Activated CD4-positive, CD25-positive, alpha-beta regulatory T cell treated with anti-CD3 and anti-CD28 coated beads, Interleukin-2, amount 50 U/mL, for 16 hours (primary cell): ENCODE measurements at places on chromosomes 7 and 10.

- no peak for DNase-seq
Observed at GRCh38 chr10:69810097-69810496, 8.4 kb downstream of the COL13A1 start.

- no peak for DNase-seq
Observed at GRCh38 chr10:51000164-51000563, 74.1 kb upstream of the PRKG1 start.

DNA sequence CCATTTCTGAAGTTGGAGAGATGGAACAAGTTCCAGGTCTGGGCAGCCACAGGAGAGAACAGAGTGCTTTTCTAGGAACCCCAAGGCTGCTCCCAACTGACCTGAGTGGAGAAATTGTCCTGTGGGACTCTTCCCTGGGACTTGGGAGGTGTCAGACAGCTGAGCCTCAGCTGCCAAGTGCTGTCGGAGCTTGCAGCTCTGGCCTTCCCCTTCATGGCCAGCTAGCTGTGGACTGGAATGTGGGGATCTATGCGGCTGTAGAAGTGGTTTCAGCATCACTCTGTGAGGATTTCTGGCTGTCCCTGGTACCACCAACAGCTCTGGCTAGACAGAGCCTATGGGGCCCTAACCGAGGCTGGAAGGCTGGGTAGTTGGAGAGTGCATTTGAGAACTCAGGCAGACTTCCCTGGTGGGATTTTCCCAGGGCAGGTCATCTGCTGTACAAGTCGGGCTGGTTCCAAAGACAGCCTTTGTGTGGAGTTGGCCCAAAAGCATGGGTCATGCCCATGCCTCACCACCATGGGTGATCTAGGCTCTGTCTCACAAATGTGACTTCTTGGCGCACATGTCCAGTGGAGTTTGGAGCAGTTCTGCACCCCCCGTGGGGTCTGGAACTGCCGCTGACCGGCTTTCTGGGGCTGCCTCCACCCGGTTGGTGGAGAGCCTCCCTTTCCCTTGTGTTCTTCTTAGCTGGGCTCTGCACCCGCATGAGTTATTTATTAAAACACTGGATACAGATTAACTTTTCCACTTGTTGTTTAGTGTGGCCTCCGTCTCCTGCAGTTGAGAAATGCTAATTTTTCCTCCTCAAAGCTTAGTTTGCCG lies 10.9 kb downstream of the SUFU start:
- DNase-seq = no peak

DNA sequence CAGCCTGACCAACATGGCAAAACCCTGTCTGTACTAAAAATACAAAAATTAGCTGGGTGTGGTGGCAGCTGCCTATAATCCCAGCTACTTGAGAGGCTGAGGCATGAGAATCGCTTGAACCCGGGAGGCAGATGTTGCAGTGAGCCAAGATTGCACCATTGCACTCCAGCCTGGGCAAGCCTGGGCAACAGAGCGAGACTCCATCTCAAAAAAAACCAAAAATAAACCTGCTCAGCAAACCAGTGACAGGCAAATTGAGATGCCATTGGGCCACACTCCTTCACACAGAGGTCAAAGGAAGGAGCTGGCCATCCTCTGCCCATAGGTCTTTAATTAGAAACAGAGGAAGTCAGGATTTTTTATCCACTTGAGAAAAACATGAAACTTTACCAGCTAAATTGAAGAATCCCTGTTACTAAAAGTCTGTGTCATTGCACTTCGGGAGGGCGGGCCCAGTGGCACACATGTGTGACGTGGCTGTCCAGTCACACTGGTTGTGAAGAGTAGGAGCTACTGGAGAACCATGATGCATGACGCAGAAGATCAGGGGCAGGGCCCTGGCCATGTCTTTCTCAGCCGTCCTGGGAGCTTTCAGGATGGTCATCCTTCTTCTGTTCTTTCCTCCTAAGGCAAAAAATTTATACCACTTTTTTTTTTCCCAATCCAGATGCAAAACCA lies 118.3 kb upstream of the ZNF438 start:
- DNase-seq = no peak

DNA sequence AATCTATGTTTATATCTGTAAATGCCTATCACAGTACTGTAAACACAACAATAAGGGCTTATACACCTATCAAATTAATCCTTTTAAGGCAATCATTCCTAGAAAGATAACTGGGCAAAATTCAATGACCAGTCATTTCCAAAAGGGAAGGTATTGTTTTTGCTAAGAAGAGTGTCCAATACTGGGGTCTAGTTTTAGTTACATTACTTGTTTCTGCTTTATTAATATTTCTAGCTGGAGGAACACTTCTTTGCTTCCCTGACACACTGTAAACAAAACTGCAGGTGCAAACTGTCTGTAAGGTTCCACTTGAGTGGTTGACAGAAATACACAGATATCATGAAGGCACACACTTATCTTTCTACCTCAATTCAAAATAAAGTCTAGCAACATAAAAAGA lies 84.2 kb upstream of the FAM133B start:
- no peak for DNase-seq

GRCh38 chr7:72069263-72069662 lies 342.9 kb downstream of the CALN1 start:
- no peak for DNase-seq

GRCh38 chr7:127717502-127718339 lies 65.7 kb downstream of the SND1 start:
- no peak for DNase-seq

DNA sequence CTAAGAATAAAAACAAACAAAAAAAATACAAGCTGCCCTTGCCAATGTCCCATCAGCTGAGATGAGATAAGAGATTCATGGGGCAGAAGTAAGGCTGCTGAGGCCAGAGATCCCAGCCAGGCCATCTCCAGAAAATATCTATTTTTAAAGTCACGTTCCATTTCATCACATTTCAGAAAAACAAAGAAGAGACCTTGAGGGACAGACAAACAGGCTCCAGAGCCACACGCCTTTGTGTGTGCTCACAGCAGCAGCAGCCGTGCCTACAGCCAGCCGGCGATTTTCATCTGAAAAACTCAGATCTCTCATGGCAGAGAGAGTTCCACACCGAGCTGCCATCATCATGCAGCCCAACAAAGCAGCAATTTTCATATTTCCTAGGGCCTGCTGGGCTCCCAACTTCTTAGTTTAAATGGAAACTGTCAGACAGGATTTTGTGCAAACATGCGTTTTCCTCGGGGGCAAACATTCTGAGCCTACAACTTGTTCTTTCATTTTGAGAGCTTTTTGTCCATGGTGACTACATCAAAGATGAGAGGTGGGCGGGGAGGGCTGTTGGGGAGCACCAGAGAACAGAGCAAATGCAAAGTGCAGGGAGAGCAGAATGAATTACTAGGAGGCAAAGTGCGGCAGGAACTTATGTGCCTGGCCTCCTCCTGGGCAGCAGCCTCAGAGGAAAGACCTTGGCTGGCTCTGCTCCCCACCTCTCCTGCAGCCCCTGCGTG lies 38.8 kb downstream of the DLG5 start:
- no peak for DNase-seq

- DNase-seq = no peak
Observed at GRCh38 chr10:80203835-80204676, 1.3 kb downstream of the ANXA11 start.

DNA sequence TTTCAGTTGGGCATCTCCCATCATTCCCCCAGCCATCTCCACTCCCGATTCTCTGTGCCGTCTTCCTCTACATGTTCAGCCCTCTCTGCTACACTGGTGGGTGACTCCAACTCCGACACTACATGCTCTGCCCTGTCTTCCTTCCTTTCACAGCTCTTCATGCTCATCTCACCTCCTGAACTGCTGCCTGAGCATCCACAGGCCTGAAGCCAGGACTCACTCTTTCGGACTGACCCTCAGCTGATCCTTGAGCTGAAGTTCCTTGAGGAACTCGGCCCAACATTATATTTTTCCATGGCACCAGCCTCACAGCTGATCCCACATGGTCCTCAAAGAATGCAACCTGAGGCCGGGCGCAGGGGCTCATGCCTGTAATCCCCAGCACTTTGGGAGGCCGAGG lies 538.4 kb downstream of the PTPRN2 start:
- DNase-seq = no peak

DNA sequence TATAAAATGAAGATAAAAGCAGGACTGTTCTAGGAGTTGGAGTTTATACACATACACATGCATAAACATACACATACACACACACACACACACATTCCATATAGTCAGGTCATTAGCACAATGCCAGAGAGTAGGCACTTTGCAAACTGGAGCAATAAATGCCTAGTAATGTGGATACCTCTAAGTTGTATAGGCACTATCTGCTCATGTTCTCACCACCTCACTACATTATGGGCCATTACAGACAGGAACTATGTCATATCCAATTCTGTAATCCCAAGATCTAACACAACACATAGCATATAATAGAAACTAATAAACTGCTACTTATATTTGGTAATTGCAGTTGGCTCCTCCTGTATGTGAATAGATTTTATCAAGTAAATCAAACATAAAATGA lies 115.6 kb downstream of the GRM8 start:
- no peak for DNase-seq

DNA sequence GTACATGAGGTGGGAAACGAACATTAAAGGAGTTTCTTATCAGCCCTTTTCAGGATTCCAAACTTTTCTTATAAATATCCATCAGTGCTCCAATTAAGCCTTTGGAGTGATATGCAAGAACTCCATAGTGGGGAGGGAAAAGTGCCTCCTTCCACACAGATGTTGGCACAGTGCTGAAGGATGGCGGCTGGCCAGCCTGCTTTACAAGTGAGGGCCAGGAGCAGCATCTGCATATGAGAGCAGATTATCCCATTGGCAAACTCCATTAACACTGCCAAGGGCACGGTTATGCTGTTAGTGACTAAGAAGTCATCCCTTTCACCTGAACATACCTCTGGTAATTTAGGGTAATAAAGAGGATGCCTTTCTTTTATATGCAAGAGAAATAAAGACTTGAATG lies 543.1 kb downstream of the CNTNAP2 start:
- DNase-seq = no peak

GRCh38 chr7:42103456-42103855 lies 133.6 kb downstream of the GLI3 start:
- no peak for DNase-seq

DNA sequence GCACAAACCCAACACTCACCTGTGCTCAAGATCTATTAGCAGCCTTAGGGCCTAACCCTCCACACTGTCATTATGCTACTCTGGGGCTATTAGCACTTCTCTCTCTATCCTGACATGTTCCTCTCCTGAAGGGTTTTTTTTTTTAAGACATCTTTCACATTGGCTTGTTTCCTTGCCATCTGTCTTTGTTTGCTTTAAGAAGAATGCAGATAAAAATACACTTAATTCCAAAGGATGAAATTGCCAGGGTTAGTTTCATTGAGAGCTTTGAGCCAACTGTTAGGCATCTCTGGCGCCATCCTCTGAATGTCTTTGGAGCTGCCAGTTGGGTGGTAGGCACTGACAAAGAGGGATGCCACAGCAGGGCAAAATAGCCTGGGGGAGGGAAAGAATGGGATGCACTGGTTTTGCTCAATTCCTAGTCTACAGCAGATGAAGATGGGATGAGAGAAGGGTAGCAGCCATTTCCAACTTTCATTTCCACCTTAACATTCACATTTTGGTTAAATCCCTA lies 399.2 kb downstream of the SORCS1 start:
- DNase-seq = no peak

DNA sequence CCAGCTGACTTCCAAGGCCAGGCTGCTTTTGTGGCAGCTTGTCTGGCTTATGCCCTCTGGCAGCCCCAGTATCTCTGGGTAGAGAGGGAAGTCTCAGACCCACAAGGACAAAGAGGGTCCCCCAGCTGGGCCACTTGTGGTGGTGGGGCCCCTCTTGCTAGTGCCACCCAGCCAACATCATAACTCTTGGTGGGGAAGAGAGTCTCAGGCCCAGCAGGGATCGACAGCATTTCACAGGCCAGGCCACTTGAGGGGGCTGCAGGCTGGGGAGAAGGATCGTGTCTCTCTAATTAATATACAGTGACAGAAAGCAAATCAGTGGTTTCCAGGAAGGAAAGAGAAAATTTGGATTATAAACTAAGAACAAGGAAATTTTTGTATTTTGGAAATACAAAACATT lies 76.0 kb downstream of the TYW1B start:
- DNase-seq = no peak

GRCh38 chr10:32972929-32973328 lies 14.9 kb upstream of the ITGB1 start:
- DNase-seq = no peak

- DNase-seq = no peak
Observed at GRCh38 chr7:135666846-135667245, 4.5 kb downstream of the STMP1 start.

DNA sequence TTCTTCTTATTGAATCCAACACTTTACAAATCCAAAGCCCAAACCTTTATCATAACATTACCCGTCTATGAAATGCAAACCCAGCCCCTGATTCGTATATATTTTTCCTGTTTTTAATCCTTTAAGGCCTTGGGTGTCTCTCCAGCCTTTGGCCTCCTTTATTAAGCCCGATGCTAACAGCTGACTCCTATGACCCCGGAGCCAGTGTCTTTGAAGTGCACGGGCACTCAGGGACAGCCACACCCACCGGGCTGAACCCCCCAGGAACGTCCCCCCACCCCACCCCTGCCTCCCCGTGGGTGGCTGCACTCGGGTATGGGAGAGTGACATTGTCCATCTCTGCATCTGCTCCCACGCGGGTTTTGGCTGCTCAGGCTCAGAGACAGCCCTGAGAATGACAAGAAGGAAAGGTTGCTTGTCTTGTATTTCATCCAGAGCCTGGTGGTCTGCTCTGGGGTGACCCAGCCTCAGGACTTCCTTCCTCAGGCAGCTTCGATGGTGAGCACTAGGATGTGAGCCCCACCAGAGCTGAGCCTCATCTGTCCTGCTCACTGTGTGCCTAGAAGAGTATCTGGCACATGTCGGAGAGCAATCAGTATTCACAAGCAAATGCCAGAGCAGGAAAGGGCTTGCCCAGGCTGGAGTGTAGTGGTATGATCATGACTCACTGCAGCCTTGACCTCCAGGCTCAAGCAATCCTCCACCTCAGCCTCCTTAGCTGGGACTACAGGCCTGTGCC lies 210.4 kb downstream of the SKIDA1 start:
- DNase-seq = no peak

DNA sequence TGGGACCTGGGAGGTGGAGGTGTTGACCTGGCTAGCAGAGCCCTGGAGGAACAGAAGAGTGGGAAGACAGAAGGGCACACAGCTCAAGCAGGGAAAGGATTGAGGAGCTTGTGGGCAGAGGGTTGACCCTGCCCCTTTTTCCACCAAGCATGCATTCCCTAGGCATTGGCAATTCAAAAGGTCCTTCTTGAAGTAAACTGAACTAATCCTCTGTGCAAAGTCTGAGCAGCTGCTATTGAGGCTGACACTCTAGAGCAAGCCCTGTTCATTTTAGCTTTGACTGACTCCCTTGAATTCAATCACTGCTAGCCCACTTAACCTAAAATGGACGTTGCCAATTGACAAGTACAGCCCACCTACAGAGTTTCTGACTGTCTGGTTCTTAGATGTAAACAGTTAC lies 116.5 kb upstream of the TNS3 start:
- DNase-seq = no peak

DNA sequence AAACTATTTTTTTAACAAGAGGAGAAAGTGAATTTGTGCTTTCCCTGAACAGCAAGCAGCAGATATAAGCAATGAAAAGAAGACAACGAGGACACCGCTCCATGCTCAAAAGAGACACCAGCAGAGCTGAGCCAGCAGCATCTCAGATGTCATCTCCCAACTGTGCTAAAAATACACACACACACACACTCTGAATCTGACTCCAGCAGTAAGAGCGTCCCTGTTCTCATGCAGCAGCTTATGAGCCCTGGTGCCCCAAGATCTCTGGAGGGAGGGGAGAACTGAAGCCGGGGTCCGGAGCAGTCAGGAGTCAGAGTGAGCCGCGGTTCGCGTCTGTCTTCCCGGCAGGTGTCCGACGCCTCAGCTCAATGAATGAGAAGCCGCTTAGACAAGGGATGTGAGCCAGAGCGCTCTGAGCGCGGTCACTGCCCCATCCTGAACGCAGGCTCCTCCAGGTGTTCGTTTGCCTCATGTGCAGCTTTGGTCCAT lies 49.2 kb downstream of the SVIL start:
- no peak for DNase-seq
